ENCODE measurements at places on chromosomes 11 and 22.

DNA sequence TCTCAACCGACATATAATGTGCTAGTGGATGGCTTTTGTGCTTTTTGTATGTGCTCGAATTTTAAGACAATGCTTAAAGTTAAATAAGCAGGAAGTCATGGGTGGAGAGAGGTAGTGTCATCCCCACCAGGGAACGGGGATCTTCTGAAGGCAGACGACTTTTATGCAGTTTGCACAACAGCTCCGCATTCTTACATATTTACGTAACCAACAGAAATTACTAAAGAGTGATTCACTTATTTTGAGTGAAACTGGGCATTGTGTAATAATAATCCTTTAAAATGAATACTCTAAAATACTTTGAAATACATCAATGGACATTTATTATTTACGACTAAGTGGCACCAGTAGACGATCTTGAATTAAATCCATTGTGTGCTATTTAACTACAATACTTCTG lies 305.1 kb downstream of the CNTN5 start:
- no peak for DNase-seq

- DNase-seq = no peak
Measured at GRCh38 chr11:134226806-134227325, 2.4 kb downstream of the VPS26B start.

DNA sequence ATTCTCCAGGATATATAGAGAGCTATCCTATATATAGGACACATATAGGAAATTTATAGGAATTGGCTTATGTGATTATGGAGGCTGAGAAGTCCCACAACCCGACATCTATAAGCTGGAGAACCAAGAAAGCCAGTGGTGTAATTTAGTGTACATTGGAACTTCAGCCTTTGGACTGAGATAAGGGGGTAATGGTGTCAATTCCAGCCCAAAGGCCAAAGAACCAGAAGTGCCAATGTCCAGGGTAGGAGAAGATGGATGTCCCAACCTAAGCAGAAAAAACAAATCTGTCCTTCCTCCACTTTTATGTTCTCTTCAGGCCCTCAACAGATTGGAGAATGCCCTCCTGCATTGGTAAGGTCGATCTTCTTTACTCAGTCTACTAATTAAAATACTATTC lies 25.5 kb upstream of the SMCO4 start:
- DNase-seq = no peak

DNA sequence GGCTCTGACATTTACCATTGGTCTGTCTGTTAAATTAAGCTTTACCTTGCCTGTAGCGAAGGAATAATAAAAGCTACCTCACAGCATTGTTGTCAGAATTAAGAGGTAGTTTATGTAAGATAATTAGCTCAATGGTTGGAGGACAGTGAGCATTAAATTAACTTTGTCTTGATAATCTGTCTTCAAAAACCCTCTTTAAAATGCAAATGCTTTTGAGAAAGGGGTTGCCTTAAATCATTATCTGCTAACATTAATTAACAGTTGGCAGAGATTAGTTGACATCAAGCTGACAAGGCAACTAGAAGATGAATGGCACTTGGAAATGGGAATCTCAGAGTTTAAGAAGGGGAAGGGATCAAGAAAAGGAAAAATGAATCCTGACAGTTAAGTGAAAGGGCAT lies 761.1 kb upstream of the ARHGAP42 start:
- DNase-seq = no peak

DNA sequence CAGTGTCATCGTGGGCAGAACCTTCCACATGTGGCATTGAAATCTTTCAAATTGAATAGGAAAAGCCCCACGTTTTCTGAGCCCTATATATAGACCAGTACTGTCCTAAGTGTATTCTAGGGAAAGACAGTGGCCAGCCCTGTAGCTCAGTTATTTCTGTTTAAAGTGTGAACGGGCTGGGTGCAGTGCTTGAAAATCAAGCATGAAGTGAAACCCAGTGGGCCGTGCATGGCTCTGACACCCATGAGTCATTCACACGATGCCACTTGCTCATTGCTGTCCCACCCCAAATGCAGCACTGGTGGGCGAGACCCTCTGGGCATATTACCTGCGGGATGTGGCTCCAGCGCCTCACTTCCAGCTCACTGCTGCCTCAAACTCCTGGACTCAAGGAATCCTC lies 29.8 kb upstream of the CCDC188 start:
- no peak for DNase-seq

- no peak for DNase-seq
Measured at GRCh38 chr11:110455718-110456117, 26.0 kb downstream of the FDX1 start.

GRCh38 chr11:19087658-19088057 lies 27.1 kb upstream of the MRGPRX2 start:
- DNase-seq = no peak

GRCh38 chr11:8356216-8356615 lies 92.5 kb upstream of the LMO1 start:
- no peak for DNase-seq

DNA sequence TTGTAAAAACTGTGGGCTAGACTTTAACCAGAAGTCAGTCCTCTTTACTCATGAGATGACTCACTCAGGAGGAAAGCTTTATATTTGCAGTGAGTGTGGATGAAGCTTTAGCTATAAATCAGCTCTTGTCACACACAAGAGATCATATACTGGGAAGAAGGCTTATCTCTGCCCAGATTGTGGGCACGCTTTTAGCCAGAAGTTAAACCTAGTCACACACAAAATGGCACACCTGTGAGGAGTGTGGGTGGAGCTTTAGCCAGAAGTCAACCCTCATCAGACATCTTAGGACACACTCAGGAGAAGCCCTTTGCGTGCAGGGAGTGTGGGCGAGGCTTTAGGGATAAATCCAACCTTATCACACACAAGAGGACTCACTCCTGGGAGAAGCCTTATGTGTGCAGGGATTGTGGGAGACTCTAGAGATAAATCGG lies 706.9 kb upstream of the LUZP2 start:
- no peak for DNase-seq

DNA sequence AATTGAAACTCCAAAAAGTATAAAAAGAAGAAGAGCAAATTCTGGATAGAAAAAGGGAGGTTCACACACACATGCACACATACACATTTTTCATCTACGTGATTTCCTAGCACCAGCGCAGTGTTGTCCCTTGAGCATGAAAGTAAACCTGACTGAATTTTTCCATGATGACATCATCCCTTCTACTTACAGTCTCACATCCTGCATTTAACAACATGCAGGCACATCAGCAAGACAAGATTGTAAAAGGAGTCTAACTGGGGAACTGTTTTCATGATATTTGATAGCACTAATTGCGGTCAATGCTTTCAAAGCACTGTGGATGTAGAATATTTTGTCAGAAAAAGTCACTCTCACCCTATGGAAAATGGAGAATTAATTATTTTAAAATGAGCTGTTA lies 36.6 kb downstream of the GAS2 start:
- DNase-seq = no peak

GRCh38 chr11:22780952-22781593 lies 48.5 kb downstream of the SVIP start:
- DNase-seq = no peak

DNA sequence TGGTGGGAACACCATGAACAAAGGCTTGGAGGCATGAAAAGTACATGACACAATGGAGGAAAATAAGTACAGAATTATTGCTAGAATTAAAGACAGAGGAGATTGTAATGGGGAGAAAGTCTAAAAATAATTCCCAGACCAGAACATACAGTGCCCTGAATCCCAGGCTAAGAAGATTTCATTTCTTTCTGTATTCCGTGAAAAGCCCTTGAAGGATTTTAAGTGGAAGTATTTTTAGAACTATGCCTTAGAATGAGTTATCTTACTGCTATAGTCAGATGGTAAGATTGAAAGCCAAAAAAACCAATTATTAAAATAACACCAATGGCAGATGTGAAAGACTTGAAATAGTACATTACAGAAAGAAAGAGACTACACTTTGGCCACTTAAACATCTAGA lies 36.1 kb upstream of the SLC5A12 start:
- no peak for DNase-seq

- no peak for DNase-seq
Measured at GRCh38 chr11:29368126-29368525, 648.7 kb downstream of the KCNA4 start.

DNA sequence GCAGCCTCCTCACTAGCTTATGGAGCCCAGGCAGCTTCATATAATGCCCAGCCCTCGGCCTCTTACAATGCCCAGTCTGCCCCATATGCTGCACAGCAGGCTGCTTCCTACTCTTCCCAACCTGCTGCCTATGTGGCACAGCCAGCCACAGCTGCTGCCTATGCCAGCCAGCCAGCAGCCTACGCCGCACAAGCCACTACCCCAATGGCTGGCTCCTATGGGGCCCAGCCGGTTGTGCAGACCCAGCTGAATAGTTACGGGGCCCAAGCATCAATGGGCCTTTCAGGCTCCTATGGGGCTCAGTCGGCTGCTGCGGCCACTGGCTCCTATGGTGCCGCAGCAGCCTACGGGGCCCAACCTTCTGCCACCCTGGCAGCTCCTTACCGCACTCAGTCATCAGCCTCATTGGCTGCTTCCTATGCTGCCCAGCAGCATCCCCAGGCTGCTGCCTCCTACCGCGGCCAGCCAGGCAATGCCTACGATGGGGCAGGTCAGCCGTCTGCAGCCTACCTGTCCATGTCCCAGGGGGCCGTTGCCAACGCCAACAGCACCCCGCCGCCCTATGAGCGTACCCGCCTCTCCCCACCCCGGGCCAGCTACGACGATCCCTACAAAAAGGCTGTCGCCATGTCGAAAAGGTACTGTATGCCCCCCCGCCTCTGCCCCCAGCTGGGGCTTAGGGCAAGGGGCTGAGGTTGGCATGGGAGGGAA lies 8.8 kb downstream of the RBM14 start:
- no peak for DNase-seq

GRCh38 chr11:60394666-60395380 lies 1.4 kb upstream of the MS4A14 start:
- DNase-seq = no peak

GRCh38 chr11:38538866-38539680 lies 1941.0 kb upstream of the RAG2 start:
- no peak for DNase-seq

DNA sequence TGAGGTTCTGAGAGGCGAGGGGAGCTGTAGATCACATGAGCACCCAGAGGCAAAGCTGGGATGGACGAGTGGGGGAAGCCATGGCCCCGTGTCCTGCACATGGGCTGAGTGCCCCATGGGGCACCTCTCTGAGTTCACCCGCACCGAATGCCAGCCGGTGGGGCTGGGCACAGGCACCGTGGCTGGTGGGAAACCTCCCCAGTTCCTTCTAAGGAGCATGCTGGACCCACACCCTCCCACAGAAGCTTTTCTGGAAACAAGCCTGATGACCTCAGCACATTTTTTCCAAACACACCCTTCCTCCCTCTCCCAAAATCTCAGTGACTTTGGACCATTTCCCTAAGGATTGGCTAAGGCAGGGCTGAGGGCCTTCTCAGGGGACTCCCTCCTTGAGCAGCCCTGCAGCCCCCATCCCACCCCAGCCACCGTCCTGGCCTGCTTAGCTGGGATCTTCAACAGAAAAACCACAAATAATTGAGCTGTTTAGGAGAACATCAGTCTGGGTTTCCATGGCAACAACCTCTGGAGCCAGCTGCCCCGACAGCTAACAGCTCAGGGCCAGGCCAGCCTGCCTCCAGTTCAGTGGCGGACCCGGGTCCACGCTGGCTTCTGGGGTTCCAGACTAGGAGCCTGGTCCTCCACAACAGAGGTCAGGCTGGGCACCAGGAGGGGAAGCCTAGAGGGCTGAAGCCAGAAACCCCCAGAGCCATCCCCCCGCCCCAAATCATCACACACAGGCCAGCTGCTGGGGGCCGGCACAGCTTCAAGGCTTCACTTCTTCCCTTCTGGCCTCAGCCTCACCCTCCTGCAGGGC lies 18.1 kb upstream of the LINC01488 start:
- DNase-seq = no peak

Data from sciatic nerve (tissue), 2 donors.